ENCODE measurements at places on chromosomes 11 and 22.

DNA sequence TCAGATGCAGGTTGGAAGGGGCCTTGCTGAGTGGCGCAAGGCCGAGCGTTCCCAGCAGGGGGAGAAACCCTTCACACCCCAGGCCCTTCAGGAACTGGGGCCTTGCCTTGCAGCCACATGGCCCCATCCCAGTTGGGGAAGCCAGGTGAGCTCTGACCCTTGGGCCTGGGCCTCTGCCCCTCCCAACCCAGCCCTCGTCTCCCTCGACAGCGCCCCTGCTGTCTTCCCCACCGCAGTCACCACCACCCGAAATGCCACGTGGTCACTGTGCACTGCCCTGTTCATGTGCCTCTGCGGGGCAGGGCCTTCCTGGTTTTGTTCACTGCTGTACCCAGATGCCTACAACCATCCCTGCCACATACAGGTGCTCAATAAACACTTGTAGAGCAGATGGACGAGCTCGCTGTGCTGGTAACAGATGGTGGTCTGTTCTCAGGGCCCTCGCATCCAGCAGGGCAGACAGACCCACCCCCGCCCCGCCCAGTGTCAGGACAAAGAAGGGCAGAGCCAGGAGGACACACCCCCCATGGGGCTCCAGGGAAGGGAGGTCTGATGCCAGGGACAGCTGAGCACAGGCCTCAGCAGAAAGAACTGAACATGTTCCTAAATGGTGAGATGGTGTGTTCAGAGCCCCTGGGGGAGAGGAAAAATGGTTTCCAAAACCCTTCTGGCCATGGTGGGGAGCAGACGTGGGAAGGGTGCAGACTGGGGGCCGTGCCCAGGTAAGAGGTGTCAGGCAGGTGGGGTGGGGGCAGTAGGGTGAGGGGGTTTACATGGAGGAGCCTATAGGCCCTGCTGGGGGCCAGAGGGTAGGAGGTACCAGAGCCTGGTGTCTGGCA lies 3.7 kb downstream of the POLR2L start:
- peak; percentile 81 for DNase-seq

DNA sequence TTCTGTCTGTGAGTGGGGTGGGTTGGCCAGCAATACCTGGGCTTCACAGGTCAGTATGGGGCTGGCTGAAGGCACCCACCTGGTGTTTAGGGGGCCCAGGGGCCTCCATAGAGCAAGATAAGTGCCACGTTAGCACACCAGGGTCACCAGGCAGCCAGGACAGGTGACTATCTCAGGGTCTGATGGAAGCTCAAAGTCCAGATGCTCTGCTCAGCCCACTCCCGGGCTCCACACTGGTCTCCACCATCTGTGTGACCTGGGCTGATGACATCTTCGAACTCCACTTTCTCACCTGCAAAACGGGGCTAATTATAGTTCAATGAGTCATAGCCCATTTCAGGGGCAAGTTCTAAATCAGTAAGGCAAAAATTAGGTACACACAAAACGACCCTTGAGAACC lies 39.4 kb upstream of the PRDM11 start:
- DNase-seq: no peak

- DNase-seq: peak; percentile 9
These were observed 12.1 kb downstream of the SPATA19 start for GRCh38 chr11:133832991-133833897.

GRCh38 chr11:13134886-13135285 lies 125.8 kb downstream of the RASSF10 start:
- DNase-seq: no peak

DNA sequence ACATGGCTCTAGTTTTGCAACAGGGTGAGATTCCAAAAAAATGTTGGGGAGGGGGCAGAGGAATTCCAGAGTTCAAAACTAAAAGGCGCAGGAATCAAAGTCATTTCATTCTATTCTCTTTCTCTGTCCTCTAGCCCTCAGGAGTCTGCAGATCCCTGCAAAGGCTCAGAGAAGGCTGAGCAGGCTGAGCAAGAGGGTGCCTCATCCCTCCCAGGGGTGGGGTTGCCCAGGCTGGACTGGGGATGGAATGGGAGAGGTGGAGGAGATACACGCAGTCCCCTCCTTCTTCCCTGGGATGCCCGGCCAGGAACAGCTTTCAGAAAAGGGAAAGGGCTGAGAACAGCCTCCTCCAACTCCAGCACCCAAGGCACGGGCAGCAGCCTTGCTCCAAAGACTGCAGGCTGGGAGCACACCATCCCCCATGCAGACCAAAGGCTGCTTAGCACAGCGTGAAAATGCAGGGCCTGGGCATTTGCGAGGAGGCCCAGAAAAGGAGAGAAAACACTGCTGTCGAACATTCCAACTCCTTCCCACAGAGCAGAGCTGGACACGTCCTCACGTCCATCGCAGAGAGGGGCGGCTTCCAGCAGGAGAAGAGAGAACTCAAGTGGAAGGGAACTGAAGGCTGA lies 51.8 kb downstream of the MN1 start:
- no peak for DNase-seq

DNA sequence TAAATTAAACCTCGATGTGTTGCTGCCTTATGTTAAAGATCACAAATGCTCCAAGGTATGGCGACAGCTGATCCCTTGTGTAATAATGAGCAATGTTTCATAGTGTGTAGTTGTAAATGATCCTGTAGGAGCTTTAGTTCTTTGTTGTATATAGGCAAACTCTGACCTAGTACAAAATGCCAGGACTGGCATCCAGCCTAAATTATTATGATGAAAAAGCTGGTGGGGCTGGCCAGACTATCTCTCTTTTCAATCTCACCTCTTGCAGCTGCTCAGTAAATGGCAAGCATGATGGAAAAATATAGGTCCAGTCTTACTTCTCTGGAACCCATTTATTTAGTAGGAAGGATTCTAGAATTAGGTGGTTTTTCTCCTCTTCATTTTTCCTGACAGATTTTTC lies 345.1 kb upstream of the C11orf87 start:
- DNase-seq: no peak
